Activated CD4-positive, CD25-positive, alpha-beta regulatory T cell treated with anti-CD3 and anti-CD28 coated beads, Interleukin-2, amount 50 U/mL, for 24 hours (primary cell): ENCODE measurements at places on chromosomes 1 and 21.

DNA sequence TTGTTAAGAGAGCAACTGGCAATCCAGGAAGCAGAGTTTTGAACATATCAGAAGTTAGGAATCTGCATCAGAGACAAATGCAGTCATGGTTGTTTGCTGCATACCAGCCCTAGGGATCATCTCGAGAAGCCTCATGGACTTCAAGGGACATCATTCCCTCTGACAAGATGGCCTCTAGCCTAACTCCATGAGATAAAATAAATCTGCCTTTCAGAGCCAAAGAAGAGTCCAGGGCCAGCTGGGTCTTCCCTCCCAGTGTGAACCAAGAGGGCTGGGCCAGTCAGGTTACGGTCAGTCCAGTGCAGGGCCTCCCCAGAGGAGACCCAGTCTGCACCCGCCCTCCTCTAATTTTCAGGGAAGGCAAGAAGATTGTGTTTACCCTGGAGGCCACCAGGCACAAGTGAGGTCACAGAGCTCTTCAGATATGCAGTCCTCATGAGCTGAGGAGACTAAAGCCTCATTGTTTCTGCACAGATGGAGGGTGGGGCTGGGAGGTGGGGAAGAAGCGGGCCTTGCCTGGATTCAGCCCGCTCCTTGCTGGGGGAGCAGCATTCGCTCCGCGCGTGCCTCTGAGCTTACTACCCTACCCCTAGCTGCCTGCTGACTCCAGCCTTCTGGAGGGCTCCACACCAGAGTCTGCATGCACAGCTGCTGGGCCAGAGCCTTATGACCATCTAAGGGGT lies 52.8 kb downstream of the CAPN2 start:
- ATAC-seq: no peak

- peak; percentile 31 for ATAC-seq
Measured at GRCh38 chr1:20507248-20507563, 745 bp downstream of the MUL1 start.

- ATAC-seq: no peak
Measured at GRCh38 chr21:46003575-46004007, 22.0 kb downstream of the COL6A1 start.

GRCh38 chr1:61337981-61338848 lies 255.9 kb downstream of the NFIA start:
- ATAC-seq: no peak

DNA sequence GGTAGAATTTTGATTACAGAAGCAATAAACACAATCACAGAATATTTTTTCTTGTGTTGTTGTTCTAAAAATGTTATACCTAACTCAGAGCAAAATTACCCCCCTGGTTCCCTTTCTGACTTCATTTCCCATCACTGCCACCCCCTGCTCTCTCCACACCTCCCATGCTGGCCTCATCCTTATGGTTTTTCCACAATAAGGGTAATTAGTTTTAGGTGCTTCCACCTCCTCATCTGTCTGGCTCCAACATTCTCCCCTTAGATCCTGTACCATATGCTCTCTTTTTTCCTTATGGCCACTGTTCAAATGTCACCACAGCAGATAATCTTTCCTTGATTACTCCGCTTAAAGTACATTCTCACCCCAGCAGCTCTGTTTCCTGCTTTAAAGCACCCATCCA lies 2208.6 kb downstream of the MRPL39 start:
- ATAC-seq: no peak

DNA sequence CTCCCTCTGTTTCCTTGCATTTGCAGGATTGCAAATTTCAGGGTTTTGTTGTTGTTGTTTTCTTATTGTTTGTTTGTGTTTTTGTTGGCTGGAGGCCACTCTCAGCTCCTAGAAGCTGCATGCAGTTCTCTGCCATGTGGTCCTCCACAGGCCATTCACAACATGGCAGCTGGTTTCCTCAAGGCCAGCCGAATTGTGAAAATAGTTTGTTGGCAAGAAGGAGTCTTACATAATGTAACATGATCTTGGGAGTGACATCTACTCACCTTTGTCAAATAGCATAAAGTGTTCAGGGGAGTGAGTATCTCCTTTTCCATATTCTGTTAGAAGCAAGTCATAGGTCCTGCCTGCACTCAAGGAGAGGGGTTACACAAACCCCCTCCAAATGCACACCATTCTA lies 10.6 kb upstream of the UAP1 start:
- no peak for ATAC-seq

DNA sequence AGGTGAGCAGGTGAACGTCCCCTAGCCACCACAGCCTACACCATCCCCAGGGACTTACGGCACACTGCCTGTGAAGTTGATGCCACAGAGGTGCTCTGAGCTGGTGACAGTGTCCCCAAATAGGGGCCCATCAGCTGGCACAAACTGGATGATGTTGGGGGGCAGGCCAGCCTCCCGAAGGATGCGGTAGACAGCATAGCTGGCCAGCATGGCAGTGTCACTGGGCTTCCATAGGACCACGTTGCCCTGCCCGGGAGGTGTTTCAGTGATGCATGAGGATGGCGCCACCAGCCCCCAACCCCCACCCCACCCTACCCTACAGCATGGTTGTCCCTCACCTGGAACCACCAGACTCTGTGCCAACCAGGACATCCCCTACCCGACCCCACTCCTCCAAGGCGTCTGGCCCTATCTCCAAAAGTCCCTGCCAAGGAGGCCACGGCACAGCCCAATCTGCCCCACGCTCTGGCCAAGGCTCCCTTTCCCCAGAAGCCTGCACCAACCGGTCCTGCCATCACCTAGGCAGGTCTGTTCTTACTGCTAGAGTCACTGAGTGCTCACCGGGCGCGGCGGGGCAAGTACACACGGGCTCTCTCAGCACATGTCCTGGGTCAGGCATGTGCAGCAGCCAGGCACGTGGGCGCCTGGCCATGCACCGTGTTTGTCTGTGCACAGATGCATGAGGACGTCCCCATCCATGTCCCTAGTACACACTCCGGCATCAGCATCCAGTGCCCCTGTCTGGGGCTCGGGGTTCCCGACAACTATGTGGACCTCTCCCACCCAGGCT lies 20.5 kb downstream of the ALDH4A1 start:
- ATAC-seq: no peak

DNA sequence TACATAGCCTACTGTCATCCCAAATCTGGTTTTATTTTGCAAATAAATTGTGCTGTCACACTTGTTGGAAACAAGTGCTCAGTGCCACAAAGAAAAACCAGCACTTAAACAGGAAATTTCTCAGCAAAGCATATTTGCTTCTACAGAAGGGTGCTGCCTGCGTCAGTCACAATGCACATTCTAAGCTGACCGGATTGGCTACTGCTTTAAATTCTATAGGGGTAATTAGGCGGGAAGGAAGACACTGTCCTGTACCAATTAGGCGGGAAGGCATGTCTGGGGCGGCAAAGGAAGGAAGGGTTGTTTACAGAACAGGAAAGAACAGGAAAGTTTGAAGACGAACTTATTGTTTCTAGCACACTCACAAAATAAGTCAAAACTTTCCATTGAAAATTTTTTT lies 2.8 kb downstream of the IFI16 start:
- peak; percentile 28 for ATAC-seq

- no peak for ATAC-seq
Measured at GRCh38 chr1:248783367-248783766, 27.8 kb upstream of the LYPD8 start.

DNA sequence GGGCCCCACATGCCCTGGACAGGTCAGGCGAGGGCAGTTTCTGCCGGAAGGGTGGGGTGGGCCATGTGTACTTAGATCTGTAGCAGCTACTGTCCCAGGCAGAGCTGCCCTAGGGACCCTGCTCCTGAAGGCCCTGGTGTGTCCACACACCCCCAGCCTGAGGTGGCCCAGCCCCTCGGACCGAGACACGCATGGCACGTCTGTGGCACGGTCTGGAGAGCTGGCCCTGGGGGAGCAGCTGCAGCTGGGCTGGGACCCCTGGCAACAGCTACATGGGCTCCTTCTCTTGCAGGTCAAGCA lies 24.6 kb downstream of the PANK4 start:
- no peak for ATAC-seq

- no peak for ATAC-seq
Measured at GRCh38 chr1:221381910-221382623, 359.8 kb downstream of the DUSP10 start.

DNA sequence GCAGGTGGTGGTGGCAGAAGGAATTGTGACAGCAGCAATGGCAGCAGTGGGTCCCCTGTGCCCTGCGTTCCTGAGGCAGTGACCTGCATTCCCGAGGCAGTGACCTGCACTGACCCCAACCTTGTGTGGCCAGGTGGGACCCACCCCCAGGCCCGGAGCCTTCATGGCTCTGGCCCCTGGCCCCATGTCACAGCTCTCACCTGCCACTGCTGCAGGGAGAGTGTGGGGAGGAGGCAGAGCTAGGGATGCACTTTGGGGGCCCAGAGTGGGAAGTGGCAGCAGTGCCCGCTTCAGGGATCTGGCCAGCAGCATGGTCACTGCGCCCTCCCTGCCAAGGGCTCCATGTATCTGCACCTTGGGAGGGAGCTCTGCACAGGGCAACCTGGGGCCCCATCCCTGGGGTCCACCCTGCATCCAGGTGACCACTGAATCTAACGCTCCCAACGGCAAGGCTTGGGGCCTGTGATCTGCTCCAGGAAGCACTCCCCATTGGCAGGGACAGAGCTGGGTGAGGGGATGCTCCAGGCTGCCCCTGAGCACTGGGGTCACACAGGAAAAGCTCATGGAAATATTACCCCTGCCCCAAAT lies 618.6 kb downstream of the RWDD3 start:
- ATAC-seq: no peak

DNA sequence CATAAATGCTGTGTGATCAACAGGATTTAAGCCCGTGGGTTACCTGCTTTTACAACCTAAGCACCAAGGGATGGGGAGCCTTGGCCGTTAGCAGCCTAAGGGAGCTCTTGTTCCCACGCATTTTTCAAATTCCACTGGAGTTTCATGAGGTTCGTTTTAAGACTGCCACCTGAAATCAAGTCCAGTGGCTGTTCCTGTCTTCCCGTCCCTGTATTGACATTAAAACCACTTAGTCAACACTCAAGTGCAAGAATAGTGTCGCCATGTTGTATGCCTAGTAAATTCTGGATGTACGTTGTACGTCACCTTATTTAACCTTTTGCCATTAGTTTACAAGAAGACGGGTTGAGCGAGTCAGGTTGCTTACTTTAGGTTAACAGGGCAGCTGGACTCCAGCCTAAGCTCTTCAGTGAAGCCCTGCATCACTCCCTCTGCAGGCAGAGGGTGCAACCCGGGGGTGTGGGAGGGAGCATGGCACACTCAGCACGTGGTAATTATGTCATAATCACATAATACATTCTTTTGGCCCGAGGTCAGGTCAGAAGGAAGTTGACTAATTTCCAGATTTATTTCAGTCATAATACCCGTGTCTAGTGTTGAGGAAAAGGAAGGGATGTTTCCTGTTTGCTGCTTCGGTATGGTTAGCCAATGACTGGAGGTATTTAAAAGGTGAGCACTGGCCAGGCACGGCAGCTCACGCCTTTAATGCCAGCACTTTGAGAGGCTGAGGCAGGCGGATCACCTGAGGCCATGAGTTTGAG lies 42.5 kb downstream of the CNST start:
- peak; percentile 93 for ATAC-seq

DNA sequence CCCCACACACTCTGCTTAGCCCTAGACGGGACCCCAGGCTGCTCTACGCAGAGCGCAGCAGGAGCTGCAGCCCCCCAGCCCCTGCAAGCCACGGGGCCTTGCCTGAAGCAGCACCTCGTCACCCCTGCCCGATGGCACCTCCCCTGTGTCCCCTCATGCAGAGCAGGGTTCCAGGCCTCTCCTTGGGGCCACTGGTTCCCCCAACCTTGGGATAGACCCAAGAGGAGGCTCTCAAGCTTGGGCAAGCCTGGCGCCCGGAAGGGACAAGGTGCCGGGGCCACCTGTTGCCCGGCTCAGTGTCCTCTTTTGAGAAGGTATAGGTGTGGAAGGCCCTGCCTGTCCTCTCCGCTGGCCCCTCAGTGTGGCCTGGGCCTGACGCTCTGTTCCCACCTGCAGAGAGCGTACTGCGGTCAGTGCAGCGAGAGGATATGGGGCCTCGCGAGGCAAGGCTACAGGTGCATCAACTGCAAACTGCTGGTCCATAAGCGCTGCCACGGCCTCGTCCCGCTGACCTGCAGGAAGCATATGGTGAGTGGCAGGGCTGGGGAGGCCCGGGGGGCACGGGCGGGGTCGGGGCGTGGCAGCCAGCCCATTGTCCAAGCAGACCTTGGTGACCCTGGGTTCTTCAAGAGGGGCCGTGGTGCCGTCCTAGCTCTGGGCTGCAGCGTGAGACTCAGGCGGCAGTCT lies 50.6 kb downstream of the FAAP20 start:
- ATAC-seq: no peak

DNA sequence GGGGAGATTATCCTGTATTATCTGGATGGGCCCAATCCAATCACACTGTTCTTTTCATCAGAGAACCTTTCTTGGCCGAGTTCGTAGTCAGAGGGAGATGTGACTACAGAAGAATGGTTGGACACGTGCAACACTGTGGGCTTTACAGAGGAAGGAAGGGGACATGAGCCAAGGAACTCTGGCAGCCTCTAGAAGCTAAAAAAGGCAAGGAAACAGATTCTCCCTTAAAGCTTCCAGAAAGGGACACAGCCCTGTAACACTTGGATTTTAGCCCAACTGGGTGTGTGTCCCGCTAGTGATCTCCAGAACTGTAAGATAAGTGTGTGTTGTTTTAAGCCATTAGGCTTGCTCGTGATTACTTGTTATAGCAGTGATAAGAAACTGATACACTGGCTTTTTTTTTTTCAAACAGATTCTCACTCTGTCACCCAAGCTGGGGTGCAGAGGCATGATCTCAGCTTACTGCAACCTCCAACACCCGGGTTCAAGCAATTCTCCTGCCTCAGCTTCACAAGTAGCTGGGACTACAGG lies 53.9 kb upstream of the FBXO28 start:
- no peak for ATAC-seq

DNA sequence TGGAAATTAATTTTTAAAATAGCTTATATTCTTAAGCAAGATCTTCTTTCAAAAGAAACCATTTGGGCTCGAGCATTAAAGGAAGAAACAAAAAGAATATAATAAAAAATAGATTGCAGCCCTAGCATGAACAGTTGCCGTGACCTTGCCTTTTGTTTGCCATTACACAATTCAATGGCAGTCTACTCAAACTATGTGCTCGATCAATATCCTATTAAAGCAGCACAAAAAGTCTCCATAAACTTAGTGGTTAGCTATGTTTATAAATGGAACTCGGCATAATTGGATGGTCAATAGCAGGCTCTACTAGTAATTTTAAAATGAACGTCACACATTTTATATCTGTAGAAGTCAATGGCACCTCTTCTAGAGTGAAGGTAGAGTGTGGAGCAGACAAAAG lies 256.5 kb downstream of the NFIA start:
- ATAC-seq: no peak

- ATAC-seq: no peak
Measured at GRCh38 chr1:117607471-117607870, 1.6 kb downstream of the TENT5C start.

GRCh38 chr21:39048064-39048463 lies 135.2 kb downstream of the PSMG1 start:
- ATAC-seq: no peak

GRCh38 chr21:22083899-22084298 lies 1085.7 kb downstream of the NCAM2 start:
- no peak for ATAC-seq

- ATAC-seq: no peak
Measured at GRCh38 chr1:92424381-92424780, 62.3 kb downstream of the GFI1 start.
